ENCODE measurements at places on chromosomes 12 and 14. TPM values are rescaled to one million over a fixed set of nuclear protein-coding genes. Genes with fewer than 3 reads are reported as not detected.

OR6C74 gene
- total RNA-seq, result not detected

KCTD10 gene
- 37.7 TPM for total RNA-seq

DNA sequence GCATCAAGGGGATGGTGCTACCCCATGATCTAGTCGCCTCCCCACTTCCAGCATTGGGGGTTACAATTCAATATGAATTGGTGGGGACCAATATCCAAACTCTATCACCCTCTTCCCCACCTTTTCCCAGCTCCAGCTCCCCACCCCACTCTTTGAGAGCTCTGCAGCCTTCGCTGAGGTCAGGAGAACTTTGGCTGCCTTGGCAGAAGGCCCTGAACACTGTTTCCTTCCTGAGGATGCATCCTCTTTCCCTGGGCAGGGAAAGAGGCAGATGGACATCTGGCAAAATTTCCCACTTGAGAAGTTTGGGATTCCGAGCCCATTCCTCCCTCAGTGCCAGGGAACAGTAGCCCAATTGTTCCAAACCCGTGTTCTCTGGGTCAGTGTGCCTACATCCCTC, 169.1 kb downstream of the TSPAN9 start:
- no peak overlapping the region for H3K4me3 ChIP-seq
- no peak for DNase-seq
- H3K27ac ChIP-seq, result peak overlapping the region; percentile 50
- peaks cover 41% of the 10 kb centered on the region for H3K4me1 ChIP-seq

- no peaks in the 10 kb centered on the region for H3K36me3 ChIP-seq
- DNase-seq, result no peak
- H3K27ac ChIP-seq, result no peak overlapping the region
- no peaks in the 10 kb centered on the region for H3K27me3 ChIP-seq
Observed at GRCh38 chr14:96660123-96660522, 137.1 kb upstream of the VRK1 start.

GRCh38 chr12:50862316-50862715, 19.6 kb downstream of the TMPRSS12 start:
- no peak for DNase-seq
- no peak overlapping the region for H3K27ac ChIP-seq
- H3K27me3 ChIP-seq, result no peaks in the 10 kb centered on the region
- no peak overlapping the region for H3K4me3 ChIP-seq
- H3K4me1 ChIP-seq, result no peaks in the 10 kb centered on the region

DNA sequence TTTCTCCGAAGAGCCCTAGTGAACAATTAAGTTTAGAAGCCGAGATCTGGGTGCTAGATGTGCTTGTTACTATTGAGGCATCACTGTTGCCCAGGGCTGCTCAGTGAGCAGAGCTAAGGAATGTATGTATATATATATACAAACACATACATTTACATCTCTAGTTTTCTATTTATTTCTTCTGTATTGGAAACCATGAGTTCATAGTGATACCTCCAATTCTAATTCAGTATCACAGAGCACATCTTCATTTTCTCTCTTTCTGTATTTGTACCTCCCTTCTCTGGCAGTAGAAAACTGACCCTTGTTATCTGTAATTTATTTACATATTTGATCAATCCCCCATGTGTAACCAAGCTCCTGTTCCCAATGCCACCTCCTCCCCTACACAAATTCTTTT, 40.7 kb upstream of the FUT8 start:
- no peak overlapping the region for H3K4me3 ChIP-seq
- no peaks in the 10 kb centered on the region for H3K27me3 ChIP-seq
- DNase-seq, result no peak
- H3K36me3 ChIP-seq, result no peaks in the 10 kb centered on the region

GRCh38 chr14:57865403-57866198, at the start of gene SLC35F4:
Gene SLC35F4 (minus strand): TSS chr14:57866092.
- no peaks in the 10 kb centered on the region for H3K4me1 ChIP-seq
- H3K36me3 ChIP-seq, result no peaks in the 10 kb centered on the region
- H3K4me3 ChIP-seq, result no peak within 1 kb of the TSS
- H3K27ac ChIP-seq, result no peak within 1 kb of the TSS
- DNase-seq, result no peak

DNA sequence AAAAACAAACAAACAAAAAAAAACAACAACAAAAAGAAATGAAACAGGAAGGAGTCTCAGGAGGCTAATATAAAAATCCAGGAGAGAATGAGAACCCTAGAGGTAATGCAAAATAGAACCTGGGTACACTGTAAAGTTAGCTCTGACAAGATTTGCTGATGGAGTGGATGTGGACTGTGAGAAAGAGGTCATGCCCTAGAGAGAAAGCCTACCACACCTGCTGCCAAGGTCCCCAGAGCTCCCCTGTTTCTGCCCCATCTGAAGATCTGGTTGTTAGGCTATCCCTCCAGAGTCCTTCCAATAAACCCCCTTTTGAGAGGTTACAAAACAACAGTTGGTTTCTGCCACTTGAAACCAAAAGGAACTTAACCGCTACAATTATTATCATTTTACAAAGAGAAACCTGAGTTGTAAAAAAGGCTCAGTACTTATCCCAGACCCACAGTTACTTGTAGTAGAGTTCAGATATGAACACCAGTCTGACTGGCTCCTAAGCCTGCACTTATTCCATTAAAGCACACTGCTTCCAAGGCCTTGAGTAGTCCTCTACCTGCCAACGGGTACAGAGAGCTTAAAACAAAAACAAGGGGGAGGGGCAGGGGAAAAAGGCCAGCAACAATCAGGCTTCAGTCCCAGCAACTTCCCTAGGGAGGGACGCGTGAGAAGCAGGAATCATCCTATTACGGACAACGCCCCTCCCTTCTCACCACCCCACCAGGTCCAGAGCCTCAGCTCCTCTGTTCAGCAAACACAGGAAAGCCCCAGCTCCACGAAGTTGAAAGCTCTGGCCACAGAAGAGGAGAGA, 27.7 kb downstream of the PPP1R13B start:
- H3K4me1 ChIP-seq, result peaks cover 5% of the 10 kb centered on the region
- H3K27me3 ChIP-seq, result no peaks in the 10 kb centered on the region
- H3K36me3 ChIP-seq, result no peaks in the 10 kb centered on the region

DNA sequence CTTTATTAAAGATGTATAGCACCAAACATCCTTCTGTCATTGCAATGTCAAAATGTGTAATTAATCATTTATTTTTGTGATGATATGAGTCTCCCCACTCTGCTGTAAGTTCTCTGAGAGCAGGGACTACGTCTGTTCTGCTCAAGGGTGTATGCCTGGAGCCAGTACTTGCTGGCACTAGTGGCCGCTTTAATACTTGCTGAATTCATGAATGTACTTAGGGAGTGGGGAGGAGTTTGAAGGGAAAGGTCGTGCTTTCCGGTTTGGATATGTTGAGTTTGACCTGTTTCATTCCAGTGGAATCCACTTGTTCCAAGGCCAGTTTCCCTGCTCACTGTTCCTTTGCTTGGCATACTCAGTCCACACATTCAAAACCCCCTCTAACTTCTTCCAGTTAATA, 1.9 kb upstream of the DCAF5 start:
- no peaks in the 10 kb centered on the region for H3K36me3 ChIP-seq
- H3K4me3 ChIP-seq, result no peak overlapping the region
- no peak overlapping the region for H3K27ac ChIP-seq
- no peak for DNase-seq

DNA sequence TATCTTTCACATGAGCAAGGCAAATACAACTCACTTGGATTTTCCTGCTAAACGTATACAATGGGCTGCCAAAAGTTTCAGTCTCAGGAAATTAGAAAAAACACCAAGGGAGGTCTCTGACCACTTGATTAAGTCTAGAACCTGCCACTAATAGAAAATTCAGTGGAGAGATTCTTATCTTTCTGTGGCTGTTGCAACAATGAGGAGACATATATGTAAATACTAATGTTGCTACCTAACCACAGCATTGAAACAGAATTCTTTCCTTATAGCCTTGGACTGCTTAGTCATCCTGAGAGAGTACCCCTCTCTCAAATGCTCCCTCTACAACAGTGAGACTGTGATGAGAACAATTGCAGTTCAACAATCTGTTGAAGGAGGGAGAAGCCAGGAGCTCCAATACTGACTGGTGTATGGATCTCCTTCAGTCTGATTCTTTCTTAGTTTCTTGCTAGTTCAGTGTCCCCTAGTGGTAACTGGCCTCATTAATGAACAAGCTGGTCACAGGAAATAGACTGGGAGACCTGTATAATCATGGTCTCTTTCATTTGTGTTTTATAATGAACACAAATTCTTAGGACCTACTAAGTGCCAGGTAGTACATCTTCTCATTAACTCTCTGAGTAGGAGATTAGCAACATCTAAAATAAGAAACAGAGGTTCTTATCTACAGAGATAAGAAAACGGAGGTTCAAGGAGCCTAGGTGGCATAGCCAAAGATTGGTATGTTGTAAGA, 164.5 kb downstream of the SLC38A4 start:
- H3K36me3 ChIP-seq, result no peaks in the 10 kb centered on the region
- DNase-seq, result peak; percentile 83
- H3K27ac ChIP-seq, result no peak overlapping the region
- peaks cover 24% of the 10 kb centered on the region for H3K4me1 ChIP-seq
- no peak overlapping the region for H3K4me3 ChIP-seq
- no peaks in the 10 kb centered on the region for H3K27me3 ChIP-seq

DNA sequence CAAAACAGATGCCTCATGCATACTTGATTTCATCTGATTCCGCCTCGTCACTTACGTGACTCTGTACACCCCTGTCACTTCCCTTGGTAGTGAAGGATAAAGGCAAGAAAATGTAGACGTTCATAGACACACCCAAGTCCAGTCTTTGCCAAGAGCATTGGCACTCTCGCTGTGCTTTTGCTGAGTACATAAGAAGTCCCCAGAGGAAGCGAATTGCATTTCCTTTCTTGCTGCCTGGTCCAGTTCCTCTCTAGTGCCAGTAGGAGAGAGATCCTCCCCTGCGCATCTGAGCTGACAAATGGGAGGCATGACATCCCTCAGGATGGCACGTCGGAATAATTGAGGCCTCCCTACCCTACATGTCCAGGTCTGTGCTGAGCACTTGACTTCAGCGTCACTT, 21.3 kb upstream of the RIN3 start:
- no peak overlapping the region for H3K27ac ChIP-seq
- no peaks in the 10 kb centered on the region for H3K36me3 ChIP-seq
- DNase-seq, result no peak
- H3K4me3 ChIP-seq, result no peak overlapping the region
- H3K27me3 ChIP-seq, result no peaks in the 10 kb centered on the region
- no peaks in the 10 kb centered on the region for H3K4me1 ChIP-seq

DNA sequence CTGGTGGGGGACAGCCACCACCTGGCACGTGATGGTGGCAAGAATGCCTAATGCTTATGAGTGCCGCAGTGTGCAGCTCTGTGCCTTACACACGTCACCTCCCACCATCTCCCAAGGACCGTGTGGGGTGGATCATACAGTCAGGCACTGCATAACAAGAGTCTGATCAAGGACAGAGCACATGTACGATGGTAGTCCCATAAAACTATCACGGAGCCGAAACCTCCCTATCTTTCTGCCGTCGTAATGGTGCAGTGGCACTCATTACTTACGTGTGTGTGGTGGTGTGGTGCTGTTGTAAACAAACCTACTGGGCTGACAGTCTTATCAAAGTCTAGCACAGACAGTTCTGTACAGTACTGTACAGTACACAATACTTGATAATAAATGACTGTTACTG, 89.3 kb downstream of the CACNA1C start:
- DNase-seq, result no peak
- H3K36me3 ChIP-seq, result no peaks in the 10 kb centered on the region
- no peaks in the 10 kb centered on the region for H3K27me3 ChIP-seq
- H3K4me1 ChIP-seq, result no peaks in the 10 kb centered on the region

DNA sequence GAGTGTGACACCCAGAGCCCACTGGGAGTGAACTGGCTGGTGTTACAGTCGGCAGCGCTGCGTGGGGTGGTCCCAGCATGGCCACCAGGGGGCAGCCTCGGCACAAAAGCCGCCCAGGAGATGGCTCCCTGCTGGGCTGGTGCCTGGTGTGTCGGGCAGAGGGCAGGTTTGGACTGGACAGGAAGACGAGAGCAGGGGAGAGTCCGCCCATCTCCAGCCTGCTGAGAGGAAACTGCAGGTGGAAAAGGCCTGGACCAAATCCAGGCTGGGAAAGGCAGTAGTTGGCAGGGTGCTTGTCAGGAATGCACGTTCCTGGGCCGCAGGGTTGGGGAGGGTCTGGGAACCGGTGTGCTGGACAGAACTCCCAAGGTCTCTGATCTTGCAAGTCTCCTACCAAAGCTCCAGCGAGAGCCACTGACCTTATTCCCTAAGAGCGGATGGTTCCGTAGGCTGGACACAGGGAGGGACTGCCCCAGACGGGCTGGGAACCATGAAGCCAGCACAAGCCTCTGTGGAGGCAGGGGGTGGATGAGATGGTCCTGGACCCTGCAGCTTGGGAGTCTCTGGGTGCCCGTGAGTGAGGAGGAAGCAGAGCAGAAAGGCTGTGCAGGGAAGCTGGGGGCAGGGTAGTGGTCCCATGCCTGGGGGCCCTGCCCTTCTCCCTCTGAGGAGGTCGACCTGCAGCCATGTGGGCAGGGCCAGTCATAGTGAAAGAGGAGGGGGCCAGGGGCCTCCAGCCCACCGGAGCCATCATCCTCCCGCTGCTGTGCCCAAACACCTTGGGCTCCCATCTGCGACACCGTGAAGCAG, 1.8 kb downstream of the AHNAK2 start:
- peaks cover 34% of the 10 kb centered on the region for H3K4me1 ChIP-seq
- peaks cover 15% of the 10 kb centered on the region for H3K27me3 ChIP-seq
- H3K27ac ChIP-seq, result no peak overlapping the region
- no peaks in the 10 kb centered on the region for H3K36me3 ChIP-seq
- DNase-seq, result peak; percentile 82

DNA sequence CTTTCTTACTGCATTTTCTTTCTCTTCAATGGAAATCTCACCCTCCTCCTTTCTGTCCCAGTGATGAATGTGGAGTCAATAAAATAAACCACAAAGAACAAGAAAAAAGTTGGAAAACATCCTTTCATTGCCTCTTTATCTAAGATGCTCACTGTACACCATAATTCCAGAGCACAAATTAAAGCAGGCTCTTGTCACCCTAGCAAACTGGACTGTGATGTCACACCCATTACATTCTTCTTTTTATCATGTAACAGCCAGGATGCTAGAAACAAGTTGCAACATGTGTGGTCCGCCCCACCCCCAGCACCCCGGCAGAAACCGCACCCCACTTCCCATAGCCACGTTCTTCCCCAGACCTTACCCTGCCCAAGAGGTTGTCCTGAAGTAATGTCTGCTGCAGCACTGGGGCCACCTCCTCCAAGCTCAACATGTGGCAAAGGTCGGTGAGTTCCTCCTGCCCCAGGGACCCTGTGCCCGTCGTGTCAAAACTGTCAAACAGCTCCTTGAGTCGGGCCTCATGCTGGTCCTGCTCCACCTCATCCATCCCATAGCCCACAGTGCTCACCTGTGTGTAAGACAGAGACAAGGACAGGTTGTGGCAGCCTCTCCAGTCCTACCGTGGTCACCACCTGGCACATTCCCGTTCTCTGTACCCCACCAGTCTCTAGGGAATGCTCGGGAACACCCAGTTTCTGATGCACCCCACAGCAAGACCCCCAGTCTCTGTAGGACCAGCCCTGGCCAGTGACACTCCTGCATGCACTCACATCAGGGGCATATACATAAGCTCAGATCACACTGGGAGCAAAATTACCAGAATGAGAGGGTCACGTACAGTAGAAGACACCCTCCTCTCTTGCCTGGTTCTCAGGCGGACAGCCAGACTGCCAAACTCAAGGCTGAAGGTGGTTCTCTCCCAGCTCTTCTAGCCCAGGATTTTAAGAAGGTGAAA, 9.2 kb downstream of the NIN start:
- no peak overlapping the region for H3K27ac ChIP-seq
- DNase-seq, result no peak
- peaks cover 7% of the 10 kb centered on the region for H3K4me1 ChIP-seq

All from SJCRH30 (cell line).